NCI-H1092 (cell line): ENCODE measurements at places on chromosomes 1 and 21.

GRCh38 chr21:22575165-22575584, 1577.0 kb downstream of the NCAM2 start:
- peak; percentile 27 for DNase-seq

GRCh38 chr1:199295107-199295506, 656.3 kb downstream of the PTPRC start:
- no peak for DNase-seq

- no peak for DNase-seq
Observed at GRCh38 chr1:166283600-166283999, 116.8 kb upstream of the FAM78B start.

DNA sequence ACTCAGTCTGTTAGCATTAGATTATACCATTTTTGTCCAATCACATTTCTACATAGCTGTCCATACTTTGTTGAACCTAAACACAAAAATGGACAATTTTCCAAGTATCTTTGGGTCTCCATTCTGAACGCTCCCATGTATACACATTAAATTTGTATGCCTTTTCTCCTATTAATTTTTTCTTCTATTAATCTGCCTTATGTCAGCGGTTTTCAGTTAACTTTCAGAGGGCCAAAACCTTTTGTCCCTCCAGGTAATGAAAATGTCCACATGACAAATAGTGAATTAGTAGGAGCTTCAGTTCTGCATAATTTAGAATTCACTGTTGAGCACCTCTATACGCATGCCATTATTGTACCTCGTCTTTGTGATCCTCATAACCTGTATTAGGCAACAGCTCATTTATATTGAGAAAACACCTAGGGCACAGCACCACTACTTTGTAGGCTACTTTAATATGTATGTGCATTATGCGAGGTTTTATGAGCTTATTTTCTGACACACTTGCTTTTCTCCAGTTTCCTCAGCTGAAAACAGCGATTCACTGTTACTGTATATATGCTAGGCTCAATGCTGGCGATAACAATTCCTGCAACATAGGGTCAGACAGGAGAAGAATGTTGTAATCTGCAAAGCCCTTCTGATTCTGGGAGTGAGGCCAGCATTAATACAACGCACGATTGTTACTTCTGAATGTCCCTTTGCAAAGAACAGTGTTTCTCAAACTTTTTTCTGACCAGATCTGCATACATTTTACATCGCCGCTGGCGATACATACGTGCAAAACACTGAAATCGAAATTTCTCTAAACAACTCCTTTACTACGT, 1.1 kb upstream of the ABCD3 start:
- no peak for DNase-seq

- no peak for DNase-seq
Observed at GRCh38 chr1:173418107-173418985, 58.8 kb upstream of the PRDX6 start.

DNA sequence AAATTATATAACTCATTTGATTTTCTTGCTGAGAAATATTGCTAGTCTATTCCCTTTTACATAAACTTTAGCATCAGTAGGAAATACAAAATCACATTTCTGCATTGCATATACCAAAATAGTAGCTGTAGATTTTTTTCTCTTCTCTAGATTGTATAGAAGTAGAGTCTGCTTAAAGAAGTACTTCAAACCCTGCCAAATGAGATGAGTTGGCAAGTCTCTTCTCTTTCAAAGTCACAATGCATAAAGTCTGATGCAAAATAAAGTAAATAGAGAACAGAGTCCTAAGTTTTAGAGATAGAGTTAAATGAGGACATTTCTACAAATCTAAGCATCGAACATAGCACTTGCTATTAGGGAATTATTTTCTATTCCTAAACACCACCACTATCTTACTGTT, 6.4 kb downstream of the PLPPR4 start:
- DNase-seq = no peak

- no peak for DNase-seq
Observed at GRCh38 chr1:153698923-153699714, 20.6 kb downstream of the NPR1 start.

- DNase-seq = no peak
Observed at GRCh38 chr1:219657186-219657585, 44.3 kb upstream of the ZC3H11B start.
